Hindlimb muscle (tissue), 1 donor: ENCODE measurements at places on chromosomes 1 and 21.

DNA sequence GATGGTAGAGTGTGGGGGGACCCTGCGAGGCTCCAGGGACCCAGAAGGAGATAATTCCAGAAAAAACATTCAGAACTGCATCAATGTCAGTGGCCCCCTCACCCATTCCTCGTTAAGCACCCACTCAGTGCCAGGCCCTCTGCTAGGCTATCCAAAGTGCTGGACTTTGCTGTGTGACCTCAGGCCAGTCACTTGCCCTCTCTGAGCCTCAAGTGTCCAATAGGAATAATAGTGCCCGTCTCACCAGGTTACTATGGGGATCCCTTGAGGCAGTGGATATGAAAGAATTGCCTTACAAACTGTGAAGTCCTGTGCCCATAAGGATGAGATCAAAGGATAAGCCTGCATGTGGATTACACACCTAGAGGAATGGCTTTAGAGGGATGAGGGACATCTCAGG lies 83.4 kb downstream of the IGSF21 start:
- DNase-seq = no peak

DNA sequence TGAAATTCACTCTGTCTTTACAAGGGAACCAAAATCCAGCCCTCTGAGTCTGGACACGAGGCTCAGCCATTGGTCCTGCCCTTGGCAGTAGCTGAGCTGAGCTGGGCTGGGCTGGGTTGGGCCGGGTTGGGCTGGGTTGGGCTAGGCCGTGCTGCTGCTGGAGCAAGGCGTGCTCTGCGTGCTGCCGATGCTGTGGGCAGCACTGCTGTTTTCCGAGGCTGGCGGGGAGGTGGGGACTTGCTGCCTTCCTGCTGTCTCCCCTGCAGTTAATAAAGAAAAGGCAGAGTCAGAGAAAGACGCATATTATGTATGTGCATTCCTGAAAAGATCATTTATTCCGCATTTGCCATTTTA lies 182.9 kb downstream of the CDC7 start:
- no peak for DNase-seq

- no peak for DNase-seq
Observed at GRCh38 chr1:212477680-212478466, 45.2 kb downstream of the NENF start.

- DNase-seq = no peak
Observed at GRCh38 chr1:59757197-59757747, 57.5 kb upstream of the HOOK1 start.

GRCh38 chr1:246164764-246165163 lies 342.3 kb downstream of the SMYD3 start:
- DNase-seq = no peak

DNA sequence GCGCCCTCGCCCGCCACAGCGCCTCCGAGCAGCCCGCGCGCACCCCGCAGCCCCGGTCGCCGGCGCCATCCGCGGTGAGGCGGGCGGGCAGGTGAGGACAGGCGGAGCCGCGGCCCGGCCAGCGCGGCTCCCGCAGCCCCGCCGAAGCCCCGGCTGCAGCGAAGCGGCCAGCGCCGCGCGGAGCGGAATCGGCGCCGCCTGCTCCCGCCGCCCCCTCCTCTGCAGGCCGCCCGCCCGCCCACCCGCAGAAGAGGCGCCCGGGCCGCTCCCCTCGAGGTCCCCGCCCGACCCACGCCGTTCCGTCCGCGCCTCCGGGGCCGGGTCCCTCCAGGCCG lies 1.3 kb downstream of the PRDM16 start:
- DNase-seq = no peak

GRCh38 chr1:180178511-180179161 lies 24.0 kb downstream of the QSOX1 start:
- DNase-seq = peak; percentile 37

DNA sequence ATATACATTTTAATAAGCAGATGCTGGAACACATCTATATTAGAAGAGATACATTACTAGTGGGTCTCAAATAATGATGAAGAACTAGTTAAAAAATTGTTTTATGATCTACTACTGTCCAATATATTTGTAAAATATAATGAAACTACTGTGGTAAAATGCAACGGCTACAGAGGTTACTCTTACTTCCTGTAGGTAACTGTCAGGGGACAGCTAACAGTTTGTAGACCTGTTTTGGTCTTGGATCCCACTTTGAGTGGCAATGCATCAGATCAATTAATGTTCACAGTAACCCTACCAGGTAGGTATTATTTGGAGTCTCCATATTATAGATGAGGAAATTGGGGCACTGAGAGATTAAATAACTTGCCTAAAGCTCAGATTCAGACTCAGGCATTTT lies 26.7 kb upstream of the MYSM1 start:
- DNase-seq = no peak

DNA sequence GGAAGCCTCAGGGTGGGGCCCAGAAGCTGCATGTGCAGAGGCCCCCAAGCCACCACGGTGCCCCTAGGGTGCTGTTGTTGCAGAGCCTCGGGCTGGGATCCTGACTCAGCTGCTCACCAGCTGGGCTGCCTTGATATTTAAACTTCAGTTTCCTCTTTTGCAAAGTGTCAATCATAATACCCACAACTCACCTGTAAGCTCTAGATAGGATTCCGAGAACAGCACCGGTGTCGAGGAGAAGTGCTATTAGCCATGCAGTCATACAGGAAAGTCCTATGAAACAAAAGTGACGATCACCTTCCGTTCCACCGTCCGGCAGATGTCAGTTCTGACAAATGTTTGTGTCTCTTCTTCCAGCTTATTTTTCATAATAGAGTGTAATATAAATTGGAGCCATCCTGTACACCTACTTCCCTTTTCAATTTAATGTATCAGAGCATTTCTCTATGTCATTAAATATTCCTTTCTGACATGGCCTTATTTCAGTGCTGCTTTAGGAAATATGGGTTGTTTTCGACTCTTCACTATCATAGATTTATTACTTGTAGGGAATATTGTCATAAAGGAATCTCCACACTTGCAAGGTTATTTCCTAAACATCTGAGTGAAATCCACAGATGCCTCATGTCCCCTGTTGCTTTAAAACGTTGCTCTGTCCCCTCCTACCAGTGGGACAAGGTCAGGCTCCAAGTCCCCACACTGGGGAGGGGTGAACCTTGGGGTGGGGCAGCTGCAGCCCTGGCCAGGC lies 100.8 kb downstream of the SIK1 start:
- DNase-seq = no peak

GRCh38 chr1:163321311-163322305 lies at the start of gene NUF2:
NUF2 (plus strand) TSS chr1:163321954; CDS start chr1:163326052, 4,098 bp downstream.
- DNase-seq = peak; percentile 98

DNA sequence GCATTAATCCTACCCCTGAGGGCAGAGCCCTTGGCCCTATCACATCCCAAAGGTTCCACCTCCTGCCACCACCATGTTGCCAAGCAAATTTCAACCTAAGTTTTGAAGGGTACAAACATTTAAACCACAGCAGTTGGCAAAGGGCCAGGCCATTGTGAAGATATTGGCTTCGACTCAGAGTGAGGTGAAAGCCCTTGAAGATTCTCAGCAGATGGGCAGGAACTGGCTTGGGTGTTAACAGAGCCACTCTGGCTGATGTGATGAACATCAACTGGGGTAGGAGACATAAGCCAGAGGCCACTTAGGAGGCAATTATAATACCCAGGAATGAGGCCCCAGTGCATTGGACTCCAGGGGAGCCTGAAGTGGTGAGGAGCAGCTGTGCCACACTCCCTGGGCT lies 207.7 kb upstream of the KAZN start:
- DNase-seq = no peak

GRCh38 chr1:56838759-56839158 lies 15.8 kb upstream of the C8A start:
- DNase-seq = no peak

- DNase-seq = no peak
Observed at GRCh38 chr21:45863751-45864150, 117.8 kb upstream of the COL6A1 start.

GRCh38 chr1:44471911-44472453 lies 66.9 kb downstream of the RNF220 start:
- no peak for DNase-seq

DNA sequence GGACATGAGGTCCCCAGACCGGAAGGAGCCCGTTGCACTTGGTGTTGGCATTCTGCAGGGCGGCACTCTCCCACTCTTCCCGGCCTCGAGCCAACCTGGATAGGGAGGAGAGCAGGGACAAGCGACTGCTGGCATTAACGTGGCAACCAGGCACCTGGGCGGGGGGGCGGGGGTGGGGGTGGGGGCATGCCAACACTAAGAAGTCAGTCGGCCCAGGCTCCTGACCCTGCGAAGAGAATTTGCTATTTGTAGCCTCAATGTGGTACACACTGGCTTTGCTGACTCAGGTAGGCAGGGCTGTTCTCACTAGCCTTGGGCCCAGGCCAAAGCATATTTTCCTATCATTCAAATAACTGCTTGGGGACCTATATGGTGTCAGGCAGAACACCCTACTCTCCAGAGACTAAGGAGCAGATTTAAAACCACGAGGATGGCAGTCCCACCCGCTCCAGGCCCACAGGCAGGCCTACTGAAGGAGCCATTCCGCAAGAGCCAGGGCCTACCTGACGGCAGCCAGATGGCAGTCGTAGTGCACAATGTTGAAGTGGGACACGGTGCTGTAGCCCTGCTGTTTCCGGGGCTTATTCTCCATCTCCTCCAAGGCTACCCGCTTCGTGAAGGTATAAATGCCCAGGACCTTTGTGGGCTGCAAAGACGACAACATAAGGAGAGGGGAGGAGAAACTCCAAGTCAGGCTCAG lies 123.7 kb downstream of the UBR4 start:
- no peak for DNase-seq

- DNase-seq = no peak
Observed at GRCh38 chr1:21268281-21269239, 21.7 kb downstream of the ECE1 start.

DNA sequence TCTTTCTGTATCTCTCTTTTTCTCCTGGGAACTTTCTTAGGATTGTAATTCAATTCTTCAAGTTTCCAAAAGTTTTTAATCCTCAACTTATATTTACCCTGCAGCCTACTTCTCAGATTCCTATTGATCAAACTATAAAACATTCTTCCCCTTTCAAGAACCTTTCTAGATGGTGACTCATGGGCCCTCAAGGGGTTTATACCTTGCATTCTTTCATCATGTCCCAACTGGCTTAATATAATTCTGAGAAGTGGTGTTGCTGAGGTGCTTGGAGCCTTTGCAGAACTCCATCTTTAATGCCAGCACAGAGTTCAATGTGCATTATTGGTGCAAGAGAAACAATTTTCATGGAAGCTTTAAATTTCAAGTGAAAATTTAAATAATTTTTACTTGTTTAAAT lies 273.4 kb downstream of the VAV3 start:
- DNase-seq = no peak

GRCh38 chr1:220655961-220656740 lies 34.0 kb upstream of the C1orf115 start:
- DNase-seq = no peak

DNA sequence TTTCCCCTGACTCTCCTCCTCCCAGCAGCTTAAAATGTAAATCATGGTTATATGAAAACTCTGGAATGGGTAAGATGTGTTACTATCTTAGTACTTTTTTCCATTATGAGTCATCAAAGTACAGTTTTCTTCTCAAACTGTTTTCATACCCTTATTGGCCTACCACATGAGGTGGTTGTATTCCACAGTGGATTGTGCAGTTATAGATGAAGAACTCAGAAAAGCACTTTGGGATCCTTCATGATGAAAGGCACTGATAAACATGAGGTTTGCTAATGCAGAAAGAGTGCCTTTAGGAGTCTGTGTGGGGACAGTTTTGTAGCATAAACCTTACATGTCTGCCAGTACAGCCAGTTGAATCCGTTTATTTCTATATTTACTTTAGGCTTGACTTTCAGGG lies 32.0 kb upstream of the MYOCOS start:
- no peak for DNase-seq

DNA sequence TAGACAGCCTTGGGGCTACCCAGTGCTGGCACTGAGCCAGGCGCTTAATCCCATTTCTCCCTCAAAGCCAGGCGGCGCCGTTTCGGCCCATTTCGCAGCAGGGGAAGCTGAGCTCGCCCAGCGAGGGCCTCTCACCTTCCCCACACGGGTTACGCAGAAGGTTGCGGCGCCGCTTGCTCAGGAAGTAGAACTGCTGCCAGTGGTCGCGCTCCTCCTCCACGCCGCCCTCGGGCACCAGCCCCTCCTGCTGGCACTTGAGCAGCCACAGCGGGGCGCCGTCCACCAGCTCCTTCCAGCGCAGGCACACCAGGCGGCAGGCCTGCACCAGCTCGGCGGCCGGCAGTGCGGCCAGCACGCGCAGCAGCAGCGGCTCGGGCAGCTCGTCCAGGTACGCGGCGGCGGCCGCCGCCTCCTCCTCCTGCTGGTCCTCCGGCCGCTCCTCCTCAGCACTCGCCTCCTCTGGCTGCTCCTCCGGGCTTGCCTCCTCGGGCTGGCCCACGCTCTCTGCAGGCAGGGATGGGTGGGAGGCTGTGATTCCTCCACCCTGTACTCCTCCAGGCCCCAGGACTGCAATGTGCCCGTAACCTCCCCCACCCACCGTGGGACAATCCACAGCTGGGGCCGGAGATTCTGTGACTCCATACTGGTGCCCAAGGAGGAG lies 3.8 kb downstream of the FBXO2 start:
- peak; percentile 37 for DNase-seq

GRCh38 chr1:113677250-113678158 lies 81.8 kb downstream of the PHTF1 start:
- peak; percentile 36 for DNase-seq

DNA sequence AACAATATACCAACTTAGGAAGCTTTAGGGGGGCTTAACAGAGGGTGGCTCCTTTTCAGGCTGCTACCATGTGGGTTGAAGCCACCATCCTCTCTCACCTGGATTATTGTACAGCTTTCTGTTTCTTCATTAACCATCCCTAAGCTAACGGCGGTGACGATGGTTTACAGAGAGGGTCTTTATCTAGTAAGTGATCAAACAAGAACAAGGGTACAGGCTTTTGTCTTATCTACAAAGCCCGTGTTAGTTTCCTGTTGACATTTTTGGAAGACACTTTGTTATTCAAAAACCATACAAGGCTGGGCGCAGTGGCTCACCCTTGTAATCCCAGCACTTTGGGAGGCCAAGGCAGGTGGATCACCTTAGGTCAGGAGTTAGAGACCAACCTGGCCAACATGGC lies 20.4 kb downstream of the SLC25A33 start:
- no peak for DNase-seq

GRCh38 chr1:151199873-151200581 lies 1.7 kb downstream of the PIP5K1A start:
- peak; percentile 33 for DNase-seq

- no peak for DNase-seq
Observed at GRCh38 chr1:111467865-111468716, 5.7 kb upstream of the C1orf162 start.

DNA sequence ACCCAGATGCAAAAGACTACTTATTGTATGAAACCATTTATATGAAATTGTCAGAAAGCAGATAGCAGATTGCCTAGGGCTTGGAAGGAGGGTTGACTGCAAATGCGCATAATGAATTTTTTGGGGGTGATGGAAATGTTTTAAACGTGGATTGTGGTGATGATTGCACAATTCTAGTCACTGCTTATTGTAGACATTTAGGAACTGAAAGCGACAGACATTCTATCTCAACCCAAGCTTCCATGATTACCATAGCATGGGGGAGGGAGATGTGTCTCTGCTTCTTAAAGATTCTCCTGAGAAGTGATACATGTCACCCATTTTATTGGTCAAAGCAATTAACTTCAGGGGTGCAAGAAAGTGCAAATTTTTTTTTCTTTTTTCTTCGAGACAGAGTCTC lies 2.8 kb upstream of the MTF2 start:
- no peak for DNase-seq
